ENCODE measurements at places on chromosomes 2 and 18.

DNA sequence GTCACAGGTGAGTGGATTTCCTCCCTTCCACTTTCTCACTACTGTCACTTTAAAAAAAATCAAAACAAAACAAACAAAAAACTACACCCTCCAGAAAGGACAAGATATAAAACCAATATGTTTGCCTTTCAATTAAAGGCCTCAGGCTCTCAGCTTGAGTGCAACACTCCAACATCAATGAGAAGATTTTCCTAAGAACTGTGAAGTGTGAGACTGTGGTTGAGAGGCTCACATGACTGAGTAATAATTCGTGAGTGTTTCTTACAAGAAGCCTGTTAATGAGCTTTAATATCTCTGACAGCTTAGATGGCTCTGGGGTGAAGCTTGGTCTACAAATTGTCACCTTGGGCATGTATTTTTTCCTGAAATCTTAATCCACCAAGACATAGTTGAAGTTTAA lies 216.1 kb downstream of the ETAA1 start:
- ATAC-seq: no peak

GRCh38 chr2:189933041-189933440 lies 129.5 kb downstream of the MSTN start:
- no peak for ATAC-seq

GRCh38 chr18:66209656-66210055 lies 394.2 kb downstream of the CDH19 start:
- no peak for ATAC-seq

- ATAC-seq: no peak
These were observed 72.2 kb downstream of the CRIM1 start for GRCh38 chr2:36427790-36428243.

DNA sequence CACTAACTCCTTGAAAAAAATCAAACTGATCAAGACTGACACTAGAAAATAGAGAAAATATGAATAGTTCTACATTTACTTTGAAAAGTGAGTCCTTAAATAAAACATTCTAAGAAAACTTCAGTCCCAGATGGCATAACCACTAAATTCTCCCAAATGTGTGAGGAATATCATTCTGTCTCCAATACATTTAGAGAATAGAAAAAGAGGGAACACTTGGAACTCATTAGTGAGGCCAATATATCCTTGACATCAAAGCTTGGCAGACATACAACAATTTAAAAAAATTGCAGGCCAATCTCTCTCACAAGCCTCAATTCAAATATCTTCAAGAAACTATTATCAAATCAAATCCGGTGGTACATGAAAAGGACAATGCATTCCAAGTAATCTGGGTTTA lies 79.3 kb upstream of the TMEM247 start:
- no peak for ATAC-seq

- ATAC-seq: no peak
These were observed 8.7 kb downstream of the OTOF start for GRCh38 chr2:26469092-26469710.

DNA sequence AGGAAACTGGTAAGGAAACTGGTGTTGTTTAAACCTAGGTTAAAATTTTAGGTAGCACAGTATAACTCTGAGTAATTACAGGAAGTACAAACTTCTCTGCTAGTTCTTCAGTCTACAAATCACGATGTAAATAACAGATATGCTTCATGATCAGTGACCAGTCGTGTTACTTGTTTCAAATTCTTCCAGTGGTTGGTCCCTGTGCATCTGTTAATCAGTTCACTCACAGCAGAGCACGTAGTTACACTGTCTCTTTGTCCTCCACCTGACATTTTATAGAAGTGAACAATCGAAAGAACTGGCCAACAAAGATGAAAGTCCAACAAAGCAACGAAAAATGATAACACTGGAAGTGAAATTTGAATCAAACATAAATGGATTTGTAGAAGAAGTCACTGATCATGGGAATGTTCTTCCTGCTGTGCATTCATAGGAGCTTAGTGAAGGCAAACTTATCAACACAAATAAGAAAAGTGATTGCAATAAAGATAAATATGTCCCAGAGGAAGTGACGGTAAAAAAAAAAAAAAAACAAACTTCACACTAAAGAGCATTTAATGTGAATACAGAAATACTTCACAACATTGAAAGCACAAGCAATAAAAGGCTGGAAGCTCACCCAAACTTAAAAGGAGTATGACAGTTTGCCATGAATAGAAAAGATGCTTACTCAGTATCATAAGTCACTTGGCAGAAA lies 7.0 kb downstream of the EIF2AK2 start:
- no peak for ATAC-seq

All from gastroesophageal sphincter (tissue), 4 donors.